ENCODE measurements at places on chromosomes 3 and 15.

GRCh38 chr3:66495668-66496045 lies 5.2 kb downstream of the LRIG1 start:
- DNase-seq, result no peak

DNA sequence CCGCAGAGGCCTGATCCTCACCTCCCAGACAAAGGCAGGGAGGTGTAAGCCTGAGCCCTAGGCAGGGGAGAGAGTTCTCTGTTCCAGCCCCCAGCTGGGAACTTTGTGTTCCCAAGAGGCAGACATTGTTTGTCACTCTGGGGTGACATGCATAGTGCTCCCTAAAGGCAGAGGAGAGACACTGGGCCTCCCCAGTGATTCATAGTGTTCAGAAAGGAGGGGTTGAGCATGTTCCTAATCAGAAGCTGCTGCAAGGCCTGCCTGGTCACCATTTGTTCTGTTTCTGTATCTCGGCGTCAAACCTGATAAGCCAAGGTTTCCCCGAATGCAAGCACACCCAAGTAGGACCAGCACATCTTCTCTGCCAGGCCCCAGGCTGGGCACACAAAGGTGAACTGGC lies 24.0 kb upstream of the SLC6A6 start:
- DNase-seq, result no peak

- no peak for DNase-seq
These were observed 2.6 kb downstream of the LHFPL4 start for GRCh38 chr3:9550999-9551398.

DNA sequence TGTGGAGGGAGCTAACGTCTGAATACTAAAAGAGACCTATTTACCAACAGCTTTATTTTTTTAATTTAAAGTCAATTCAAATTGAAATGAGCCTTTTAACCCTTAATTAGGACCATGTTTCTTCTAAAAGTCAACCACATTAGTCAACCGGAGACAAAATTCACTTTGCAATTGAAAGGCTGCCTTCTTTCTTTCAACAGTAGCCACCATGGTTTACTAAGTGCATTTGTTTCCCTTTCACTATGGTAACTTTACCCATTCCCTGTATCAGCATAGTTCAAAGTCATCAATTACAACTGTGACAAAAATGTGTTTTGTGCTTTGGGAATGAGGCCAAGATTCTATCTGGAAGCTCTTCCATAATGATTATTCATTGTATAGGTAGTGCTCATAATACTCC lies 225.4 kb downstream of the EPHA3 start:
- no peak for DNase-seq

DNA sequence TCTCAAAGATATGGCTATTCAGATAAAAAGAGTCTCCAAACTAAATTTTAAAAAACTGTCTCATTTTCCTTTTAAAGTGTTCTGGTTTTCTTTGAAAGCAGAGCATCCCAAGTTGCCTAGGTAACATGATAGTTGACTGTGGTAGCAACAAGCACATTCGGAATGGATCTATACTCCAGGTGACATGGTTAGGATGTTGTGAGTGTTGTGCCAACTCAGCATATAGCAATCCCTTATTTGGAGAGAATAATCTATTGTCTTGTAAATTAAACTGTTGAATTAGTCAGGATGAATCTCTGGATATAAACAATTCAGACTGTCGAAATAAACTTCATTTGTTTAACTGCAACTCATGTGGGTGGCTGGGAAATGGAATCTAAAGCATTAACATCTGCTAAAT lies 418.6 kb downstream of the TUSC7 start:
- no peak for DNase-seq

DNA sequence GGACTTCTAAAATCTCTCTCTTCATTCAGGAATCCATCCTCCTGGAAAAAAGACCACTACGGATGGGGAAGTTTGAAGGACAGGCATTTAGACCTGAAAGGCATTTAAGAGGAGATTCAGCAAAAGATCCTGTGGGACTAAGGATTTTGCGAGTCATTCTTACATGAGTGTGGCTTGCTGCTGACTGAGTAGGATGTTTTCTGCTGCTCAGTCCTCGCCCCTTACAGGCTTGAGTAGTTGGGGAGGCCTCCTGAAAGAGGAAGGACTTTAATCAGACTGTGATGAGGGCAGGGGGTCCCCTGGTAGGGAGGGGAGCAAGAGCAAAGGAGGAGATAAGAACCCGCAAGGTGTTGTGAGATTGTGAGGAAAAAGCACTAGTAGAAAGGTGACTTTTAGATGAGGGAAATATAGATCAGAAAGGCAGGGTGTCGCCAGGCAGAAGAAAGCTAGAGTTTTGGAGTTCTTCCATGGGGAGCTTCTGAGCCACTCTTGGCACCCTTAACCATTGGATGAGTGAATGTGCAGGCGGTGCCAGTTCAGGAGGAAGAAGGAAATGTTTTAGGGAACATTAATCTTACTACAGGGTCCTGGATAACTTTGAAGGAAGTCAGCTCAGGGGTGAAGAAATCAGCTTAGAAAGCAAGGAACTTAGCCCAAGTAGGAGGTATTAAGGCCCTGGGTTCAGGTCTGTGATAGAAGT lies 171.1 kb downstream of the RORA start:
- no peak for DNase-seq

DNA sequence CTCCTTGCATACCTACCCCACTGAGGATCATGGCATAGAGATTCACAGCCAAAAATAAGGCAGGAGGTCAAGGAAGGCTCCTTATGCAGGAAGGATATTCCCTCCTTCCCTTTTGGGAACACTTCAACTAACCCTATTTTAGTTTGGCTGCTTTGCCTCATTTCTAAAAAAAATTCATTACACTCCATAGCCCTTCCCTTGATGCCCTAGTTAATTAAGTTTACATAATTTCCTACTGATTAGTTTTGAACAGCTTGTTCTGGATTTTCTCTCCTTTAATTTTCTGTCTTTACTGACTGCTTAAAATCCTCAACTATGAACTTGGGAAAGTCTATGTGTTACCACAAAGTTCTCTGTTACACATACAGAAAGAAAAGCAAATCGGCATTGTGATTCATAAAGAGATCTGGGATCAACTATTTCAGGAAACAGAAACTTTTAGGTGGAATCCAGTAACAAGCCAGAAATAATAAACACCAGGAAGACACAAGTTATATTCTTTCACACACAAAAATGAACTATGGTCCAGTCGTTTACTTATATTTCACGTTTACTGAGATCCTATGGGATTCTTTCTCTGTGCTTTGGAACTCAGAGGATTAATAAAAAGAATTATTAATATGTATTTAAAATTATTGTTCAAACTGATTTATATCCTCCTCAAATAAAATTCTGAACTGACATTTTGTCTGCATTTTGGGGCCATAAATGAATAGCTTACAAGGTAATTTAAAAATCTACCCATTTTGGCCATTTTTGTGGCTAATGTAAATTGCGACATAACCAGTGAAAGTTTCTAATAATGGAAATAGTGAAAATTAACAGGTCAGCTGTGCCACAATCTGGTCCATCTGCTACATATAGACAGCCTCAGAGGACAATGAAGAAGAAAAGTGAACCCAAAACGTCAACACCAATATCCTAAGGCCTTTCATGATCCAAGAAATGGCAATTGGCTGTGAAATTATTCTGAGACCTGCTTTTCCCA lies 113.8 kb downstream of the FRMD5 start:
- no peak for DNase-seq

DNA sequence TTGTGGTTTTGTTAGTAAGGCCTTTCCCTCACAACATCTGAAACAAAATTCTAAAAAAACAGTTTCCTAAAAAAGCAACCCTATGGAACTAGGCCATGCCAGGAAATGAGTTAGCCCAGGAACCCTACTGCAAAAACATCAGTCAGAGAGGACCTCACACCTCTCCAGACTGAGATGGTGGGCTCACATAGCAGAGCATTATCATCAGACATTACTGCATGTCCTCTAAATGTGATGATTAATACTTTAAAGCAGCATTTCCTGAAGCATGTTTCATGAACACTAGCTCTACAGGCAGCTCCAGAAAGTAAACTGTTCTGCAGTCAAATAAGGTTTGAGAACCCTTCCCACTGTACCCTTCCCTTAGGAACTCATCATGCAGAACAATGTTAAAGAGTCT lies 232.3 kb upstream of the MRPL3 start:
- no peak for DNase-seq

DNA sequence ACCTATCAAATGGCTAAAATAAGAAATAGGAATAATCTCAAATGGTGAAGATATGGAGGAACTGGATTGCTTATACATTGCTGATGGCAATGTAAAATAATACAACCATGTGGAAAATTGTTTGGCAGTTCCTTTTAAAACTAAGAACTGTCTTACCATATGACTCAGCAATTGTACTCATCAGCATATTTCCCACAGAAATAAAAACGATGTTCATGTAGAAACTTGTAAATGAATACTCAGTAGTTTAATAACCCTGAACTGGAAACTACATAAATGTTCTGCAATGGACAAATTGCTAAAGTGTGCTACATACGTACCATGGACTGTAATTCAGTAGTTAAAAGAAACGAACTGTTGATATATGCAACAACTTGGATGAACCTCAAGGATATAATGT lies 253.9 kb upstream of the RBMS3 start:
- no peak for DNase-seq

DNA sequence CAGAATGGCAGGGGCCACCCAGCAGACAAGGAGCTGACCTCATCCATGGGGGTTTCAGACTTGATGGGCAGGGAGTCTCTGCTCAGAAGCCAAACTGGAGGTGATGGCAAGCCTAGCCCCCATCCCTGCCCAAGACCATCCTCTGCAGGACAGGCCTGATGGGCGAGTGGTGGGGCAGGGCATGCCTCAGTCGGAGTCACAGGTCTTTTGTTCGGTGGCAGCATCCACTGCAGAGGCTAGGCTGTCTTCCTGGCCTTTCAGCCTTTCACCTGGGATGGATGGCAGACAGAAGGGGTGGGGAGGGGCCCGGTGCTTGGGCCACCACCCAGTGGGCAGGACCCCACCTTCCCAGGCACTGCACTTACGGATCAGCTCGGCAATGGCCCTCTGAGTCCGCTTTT lies 44.4 kb downstream of the PTH1R start:
- DNase-seq, result no peak

Data from stimulated activated CD8-positive, alpha-beta memory T cell treated with anti-CD3 and anti-CD28 coated beads, Interleukin-12 subunit alpha, Interleukin-12 subunit beta, amount 100 ng/mL, for 4 hours (primary cell).